ENCODE measurements at places on chromosomes 7 and 10.
A peak's percentile ranks its signal among the peaks of the same experiment; 100 is the strongest.

DNA sequence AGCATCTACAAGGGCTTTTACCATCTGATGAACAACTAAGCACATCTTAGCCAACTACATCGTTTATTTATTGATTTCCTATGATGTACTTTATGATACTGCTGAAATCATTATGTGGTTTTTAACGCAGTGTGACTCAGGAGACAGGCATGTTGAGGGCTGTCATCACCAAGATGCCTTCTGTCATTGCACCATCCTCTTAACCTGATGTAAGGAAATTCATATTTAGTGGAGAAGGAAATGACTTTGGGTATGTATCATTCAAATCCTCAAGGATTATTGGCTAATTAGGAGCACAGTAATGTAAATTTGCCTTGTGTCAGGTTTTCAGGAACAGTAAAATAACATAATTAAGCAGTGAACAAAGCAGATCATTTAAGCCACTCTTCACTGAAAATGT is 138.5 kb upstream of the MGMT start:
- no peaks in the 10 kb centered on the region for H3K36me3 ChIP-seq
- H3K27ac ChIP-seq, result no peak overlapping the region
- no peaks in the 10 kb centered on the region for H3K27me3 ChIP-seq
- DNase-seq, result no peak

DNA sequence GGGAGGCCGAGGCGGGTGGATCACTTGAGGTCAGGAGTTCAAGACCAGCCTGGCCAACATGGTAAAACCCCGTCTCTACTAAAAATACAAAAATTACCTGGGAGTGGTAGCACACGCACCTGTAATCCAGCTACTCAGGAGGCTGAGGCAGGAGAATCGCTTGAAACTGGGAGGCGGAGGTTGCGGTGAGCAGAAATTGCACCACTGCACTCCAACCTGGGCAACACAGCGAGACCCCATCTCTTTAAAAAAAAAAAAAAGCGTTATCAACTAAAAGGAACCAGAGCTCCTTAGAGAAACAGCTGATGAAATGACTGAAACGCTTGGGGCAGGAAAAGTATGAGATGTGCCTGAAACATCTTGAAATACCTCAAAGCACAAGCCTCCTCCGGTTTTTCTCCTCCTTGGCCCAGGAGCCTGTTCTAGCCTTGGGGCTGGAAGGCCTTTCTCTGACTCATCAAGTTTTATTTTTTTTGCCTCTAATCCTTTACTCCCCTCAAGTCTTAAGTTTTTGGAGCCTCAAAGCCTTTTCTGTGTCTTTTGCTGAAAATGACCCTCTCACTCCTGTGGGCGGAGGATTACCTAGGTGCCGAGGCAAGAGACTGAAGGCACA is 2.6 kb upstream of the METTL27 start:
- DNase-seq, result no peak
- no peaks in the 10 kb centered on the region for H3K27me3 ChIP-seq
- peaks cover 5% of the 10 kb centered on the region for H3K4me1 ChIP-seq
- H3K4me3 ChIP-seq, result no peak overlapping the region
- H3K27ac ChIP-seq, result no peak overlapping the region
- no peaks in the 10 kb centered on the region for H3K36me3 ChIP-seq

DNA sequence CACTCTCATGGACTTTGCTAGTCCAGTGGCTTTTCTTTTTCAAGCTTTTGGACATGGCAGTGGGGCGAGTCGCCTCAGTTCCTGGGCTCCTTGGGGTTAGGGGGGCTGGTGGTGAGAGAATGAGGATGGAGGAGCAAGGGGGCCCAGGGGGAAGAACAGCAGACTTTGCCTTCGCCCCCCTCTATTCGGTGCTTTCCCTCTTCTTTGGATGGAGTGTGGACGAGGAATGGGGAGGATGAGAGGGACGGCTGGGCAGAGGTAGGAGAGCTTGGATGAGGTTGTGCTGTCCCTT is 255 bp downstream of the MAGI2 start:
- H3K4me1 ChIP-seq, result peaks cover 37% of the 10 kb centered on the region
- H3K27ac ChIP-seq, result peak overlapping the region; percentile 80
- peak overlapping the region; percentile 71 for H3K4me3 ChIP-seq
- no peaks in the 10 kb centered on the region for H3K27me3 ChIP-seq
- H3K36me3 ChIP-seq, result no peaks in the 10 kb centered on the region

DNA sequence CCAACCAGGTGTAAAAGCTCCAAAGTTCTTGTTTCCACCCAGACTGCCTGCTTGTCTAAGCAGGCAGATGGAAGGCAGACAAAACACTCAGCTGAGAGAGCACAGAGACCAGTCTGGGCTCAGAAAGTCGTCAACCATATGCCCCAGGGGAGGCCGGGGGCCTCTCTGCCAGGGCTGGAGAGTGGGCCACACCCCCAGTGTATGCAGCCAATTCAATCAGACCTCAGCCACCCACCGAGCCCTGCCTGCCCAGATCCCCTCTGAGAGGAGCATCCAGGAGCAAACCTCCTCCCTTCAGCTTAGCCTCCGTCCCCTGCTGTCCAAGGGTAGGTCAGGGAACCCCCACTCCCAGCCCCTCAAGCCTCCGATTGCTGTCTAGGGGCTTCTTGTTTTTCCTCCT is 196.3 kb downstream of the LSM5 start:
- no peaks in the 10 kb centered on the region for H3K36me3 ChIP-seq
- no peaks in the 10 kb centered on the region for H3K27me3 ChIP-seq
- DNase-seq, result no peak
- H3K4me3 ChIP-seq, result no peak overlapping the region

DNA sequence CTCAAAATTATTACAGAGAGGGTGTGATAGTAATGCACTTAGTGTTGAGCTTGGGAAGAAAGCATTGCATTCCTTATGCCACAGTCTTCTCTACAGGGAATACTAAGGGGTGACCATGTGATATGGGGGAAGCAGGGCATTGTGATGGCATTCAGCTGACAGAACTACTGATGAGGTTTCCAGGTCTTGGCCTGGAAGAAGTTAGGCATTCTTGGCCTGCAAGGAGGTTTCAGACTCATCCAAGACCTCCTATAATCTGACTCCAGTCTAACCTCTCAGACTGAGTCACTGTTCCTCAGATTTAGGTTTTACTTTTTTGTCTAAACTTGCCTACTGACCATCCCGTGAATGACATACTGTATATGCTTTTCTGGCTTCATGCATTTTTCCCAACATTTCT is 7.9 kb downstream of the STMP1 start:
- no peaks in the 10 kb centered on the region for H3K27me3 ChIP-seq
- H3K36me3 ChIP-seq, result no peaks in the 10 kb centered on the region
- no peak overlapping the region for H3K27ac ChIP-seq
- no peak overlapping the region for H3K4me3 ChIP-seq

- H3K4me1 ChIP-seq, result no peaks in the 10 kb centered on the region
- no peak for DNase-seq
- no peak overlapping the region for H3K27ac ChIP-seq
- H3K36me3 ChIP-seq, result no peaks in the 10 kb centered on the region
- no peak overlapping the region for H3K4me3 ChIP-seq
These were observed 122.2 kb downstream of the ANKRD7 start for GRCh38 chr7:118346748-118347147.

DNA sequence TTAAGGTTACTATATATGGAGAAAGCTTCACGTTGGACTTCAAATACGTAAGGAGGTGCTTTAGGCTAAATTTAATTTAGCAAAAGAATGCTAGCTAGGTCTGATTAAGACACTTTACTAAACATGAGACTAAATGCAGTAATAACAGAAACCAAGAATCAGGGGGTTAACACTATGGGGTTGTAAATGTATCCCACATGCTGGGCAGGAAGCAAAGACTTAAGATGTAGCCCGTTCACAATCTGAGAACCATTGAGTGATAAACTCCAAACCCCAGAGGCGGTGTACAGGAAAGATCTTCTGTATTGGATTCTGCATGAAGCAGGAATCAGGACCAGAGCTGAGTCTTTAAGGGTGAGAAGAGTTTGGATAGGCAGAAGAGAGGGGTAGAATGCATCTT is 60.4 kb downstream of the FZD1 start:
- no peaks in the 10 kb centered on the region for H3K27me3 ChIP-seq
- H3K27ac ChIP-seq, result no peak overlapping the region
- no peak for DNase-seq
- H3K36me3 ChIP-seq, result no peaks in the 10 kb centered on the region
- no peaks in the 10 kb centered on the region for H3K4me1 ChIP-seq

GRCh38 chr7:69052447-69052846 is 545.8 kb upstream of the AUTS2 start:
- H3K27ac ChIP-seq, result no peak overlapping the region
- no peak overlapping the region for H3K4me3 ChIP-seq
- DNase-seq, result no peak
- H3K4me1 ChIP-seq, result no peaks in the 10 kb centered on the region

- H3K27me3 ChIP-seq, result no peaks in the 10 kb centered on the region
- H3K36me3 ChIP-seq, result no peaks in the 10 kb centered on the region
- no peak for DNase-seq
- H3K4me3 ChIP-seq, result no peak overlapping the region
These were observed 19.6 kb upstream of the EFCAB10 start for GRCh38 chr7:105600720-105601550.

DNA sequence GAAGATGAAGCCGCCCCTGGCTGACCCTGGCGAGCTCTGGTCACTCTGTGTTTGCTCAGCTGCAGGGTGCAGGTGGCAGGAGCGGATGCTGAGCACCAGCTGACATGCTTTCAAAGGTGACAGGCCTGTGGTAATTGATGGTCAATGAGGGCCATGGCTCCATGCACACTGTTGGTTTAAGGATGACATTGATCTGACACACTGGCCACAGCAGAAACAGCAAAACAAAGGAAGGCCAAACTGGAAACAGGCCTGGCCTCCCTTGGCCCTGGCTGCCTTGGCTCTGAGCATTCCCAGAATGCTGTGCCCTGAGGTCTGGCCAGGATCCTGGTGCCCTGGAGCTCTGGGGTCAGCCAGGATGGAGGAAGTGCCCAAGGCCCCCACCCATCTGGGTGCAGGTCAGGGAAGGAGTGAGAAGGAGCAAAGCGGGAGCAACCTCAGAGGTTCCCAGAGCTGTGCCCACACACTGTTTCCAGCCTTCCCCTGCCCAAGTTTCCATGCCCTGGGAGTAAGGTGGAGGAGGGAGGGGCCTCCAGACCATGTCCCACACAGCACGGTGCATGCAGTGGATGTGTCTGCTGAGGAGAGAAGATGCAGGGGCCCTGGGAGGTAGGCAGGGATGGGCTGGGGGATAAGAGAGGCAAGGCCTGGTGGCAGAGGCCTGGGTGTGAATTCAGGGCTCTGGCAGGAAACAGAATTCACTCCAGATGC is 302.2 kb downstream of the RPS24 start:
- H3K36me3 ChIP-seq, result no peaks in the 10 kb centered on the region
- H3K4me3 ChIP-seq, result no peak overlapping the region
- peak; percentile 13 for DNase-seq
- no peak overlapping the region for H3K27ac ChIP-seq

DNA sequence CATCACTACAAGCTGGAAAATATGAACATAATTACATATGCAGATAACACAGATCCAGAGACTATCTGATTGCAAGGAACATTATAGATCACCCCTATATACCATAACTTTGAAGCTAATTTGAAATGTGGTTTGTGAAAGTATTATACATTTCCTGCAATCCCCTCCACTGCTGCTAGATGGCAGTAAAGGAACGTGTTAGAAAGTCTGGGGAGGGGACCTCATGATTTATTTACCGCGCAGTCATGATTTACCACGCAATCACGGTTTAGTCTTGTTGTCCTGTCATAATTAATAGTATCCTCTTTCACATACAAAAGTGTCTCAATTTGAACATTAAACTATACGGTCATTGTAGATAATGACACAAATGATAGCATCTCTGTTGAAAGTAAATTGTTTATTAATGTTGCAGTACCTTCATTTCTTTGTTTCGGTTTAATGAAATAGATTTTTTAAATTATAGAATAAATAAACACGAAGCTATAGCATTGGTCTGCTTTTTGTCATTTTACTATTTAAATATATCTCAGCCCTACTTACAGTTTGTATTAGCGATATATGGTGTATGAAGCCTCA is 145.3 kb upstream of the PRSS1 start:
- no peak for DNase-seq
- H3K27me3 ChIP-seq, result peaks cover 9% of the 10 kb centered on the region
- H3K4me3 ChIP-seq, result no peak overlapping the region
- H3K4me1 ChIP-seq, result no peaks in the 10 kb centered on the region
- H3K36me3 ChIP-seq, result no peaks in the 10 kb centered on the region

DNA sequence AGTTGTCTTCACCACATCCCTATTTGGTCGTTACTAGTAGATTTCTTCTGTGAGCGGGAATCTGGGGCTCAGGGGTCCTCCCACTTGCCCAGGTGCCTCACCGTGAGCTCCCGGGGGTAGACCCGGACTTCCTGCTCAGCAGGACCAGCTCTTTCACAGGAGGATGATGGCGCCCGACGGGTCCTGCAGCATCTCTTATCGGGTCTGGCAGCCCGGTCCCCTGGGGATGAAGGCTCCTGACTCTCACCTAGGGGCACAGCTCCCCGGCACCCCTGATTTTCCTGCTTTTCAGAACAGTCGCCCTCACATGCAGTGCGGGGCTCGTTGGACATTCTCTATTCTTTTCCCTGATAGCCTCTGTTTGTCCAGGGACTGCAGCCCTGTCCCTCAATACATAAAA is 33.0 kb upstream of the SHH start:
- no peaks in the 10 kb centered on the region for H3K27me3 ChIP-seq
- no peak overlapping the region for H3K4me3 ChIP-seq
- no peak overlapping the region for H3K27ac ChIP-seq
- no peaks in the 10 kb centered on the region for H3K36me3 ChIP-seq

DNA sequence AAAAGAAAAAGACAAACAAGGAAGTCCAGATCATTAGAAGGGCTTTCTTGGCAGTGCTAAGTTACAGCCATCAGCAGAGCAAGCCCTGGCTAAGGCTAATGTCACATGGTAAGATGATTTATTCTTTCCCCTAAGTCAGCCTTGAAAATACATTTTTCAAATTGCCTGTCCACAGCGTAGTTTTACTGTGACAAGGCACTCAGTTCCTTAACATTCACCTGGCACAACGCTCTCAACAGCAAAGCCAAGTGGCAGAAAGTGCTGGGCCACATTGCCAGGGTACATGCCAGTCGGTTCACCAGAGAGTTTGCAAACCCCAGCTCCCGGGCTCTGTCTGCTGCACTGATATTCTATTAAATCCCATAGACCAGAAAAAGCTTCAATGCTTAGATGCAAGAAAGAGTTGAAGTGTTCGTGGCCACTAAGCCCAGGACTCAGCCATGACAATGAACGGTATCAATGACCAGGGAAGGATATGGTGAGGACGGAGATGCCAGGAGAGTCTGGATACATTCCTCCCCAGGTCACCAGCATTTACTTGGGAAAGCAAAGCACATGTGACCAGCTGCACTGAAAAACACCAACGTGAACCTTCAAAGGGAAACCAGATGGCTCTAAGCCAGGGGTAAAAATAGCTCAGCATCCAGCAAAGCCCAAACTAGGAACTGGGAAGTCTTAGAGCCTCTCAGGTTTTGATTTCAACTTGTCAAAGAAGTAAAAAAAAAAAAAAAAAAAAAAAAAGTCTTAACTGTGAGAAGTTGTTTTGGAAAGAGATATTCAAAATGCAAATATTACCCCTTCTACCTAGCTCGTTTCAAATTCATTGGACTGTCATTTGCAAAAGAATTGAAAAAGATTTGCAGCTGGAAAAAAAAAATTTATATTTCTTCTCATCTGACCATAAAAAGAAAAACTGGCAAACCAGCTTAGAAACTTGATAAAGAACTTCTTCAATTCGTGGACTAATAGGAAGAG is 23.9 kb upstream of the MPP7 start:
- H3K36me3 ChIP-seq, result no peaks in the 10 kb centered on the region
- peaks cover 3% of the 10 kb centered on the region for H3K4me1 ChIP-seq
- no peak overlapping the region for H3K27ac ChIP-seq
- H3K4me3 ChIP-seq, result no peak overlapping the region
- DNase-seq, result no peak

GRCh38 chr7:78062214-78062613 is 263.6 kb downstream of the PHTF2 start:
- no peaks in the 10 kb centered on the region for H3K4me1 ChIP-seq
- no peak overlapping the region for H3K4me3 ChIP-seq
- H3K27ac ChIP-seq, result no peak overlapping the region
- no peaks in the 10 kb centered on the region for H3K27me3 ChIP-seq
- H3K36me3 ChIP-seq, result no peaks in the 10 kb centered on the region
- no peak for DNase-seq
